ENCODE measurements at places on chromosomes 16 and 17.

GRCh38 chr17:15260376-15261257 lies 4.5 kb downstream of the PMP22 start:
- DNase-seq: peak; percentile 75

DNA sequence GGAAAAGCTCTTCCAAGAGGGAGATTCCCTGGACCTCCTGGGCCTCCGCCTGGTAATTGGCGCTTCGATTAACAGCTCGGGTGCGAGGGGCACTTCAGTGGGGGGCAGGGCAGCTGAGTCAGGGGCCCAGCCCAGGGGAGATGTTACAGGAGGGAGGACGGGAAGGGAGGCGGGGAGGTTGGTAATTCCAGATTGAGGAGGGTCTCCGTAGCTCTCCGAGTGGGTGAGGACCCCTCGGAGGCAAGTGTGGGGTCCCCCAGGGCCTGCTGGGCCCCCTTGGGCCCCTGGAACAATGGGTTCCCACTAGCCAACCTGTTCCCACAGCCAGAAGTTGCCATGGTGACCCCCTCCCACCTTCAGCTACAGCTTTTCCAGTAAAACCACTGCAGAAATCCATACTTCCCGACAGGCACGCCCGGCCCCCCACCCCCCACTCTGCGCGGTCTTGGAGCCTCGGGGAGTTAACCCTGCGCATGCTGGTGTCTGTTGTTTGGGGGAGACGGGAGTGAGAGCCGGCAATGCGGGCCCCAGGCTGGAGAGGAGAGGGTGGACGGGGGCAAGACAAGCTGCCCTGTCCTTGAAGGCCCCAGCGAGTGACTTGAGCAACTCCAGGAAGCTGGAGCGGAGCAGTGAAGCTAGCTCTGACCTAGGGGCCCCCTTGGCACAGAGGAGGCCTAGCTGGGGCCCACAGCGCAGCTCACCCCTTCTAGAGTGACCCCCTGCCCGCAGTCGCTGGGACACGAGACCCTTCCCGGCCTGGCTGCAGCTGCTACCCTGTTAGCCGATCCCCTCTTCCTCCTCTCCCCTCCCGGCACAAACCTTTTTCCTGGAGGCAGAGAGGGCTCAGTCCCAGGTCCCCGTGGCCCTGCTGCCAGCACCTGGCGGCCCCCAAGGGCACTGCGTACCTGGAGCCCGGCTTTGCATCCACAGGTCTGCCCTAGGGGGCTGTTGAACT lies 37.8 kb downstream of the TMEM235 start:
- DNase-seq: no peak

GRCh38 chr17:30226878-30227277 lies 8.6 kb downstream of the SLC6A4 start:
- no peak for DNase-seq

- DNase-seq: peak; percentile 15
These were observed 26.4 kb downstream of the ARHGAP17 start for GRCh38 chr16:24988593-24989338.

GRCh38 chr17:17051791-17052461 lies 9.7 kb downstream of the MPRIP start:
- no peak for DNase-seq

DNA sequence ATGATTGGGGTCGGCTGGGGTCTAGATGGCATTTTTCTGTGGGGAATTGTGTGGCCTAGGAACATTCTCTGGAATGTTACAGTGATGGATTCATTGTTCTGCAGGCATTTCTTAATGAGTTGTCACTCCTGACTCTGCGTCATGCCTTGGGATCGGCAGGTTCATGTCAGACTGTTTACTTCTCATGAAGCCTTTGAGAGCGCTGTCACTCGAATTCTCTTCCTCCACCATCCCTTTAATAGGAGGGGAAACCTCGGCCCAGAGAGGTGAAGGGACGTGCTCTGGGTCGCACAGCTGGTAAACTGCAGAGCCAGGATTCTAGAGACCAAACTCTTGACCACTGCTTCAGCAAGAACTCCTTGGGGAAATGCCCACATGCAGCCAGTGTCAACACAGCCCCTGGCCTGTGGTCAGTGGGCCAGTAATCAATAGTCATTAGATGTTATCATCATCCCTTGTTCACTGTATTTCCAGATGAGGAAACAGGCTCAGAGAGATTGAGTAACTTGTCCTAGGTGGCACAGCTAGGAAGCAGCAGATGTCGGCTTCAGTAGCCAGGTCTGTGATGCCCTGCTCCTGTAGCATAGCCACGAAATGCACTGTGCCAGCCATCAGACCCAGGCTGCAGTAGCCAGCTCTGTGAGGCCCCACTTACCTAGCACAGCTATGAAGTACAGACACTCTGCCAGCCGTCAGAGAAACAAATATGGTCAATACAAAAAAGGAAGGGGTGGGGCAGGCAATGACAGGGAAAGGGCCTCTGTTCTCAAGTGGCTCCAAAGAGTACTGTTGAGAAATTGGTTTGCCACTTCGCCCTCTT lies 259.0 kb downstream of the CPPED1 start:
- no peak for DNase-seq

DNA sequence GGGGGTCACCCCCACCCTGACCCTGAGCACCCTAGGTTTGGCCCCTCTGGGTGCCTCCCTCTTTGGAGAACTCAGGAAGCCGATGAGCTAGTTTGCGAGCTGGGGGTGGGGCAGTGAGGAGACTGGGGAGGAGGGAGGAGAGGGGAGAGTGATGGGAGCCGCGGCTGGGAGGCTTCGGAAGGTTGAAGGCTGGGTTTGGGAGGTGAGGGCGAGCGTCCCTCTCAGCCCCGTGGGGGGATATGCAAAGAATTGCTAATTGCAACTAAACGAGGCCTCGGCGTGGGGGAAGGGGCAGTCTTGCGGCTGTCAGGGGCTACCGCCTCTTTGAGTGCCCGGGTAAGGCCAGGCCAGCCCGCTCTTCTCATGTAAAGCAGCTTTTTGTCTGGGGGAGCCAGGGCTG lies 17.6 kb upstream of the FZD2 start:
- no peak for DNase-seq

- no peak for DNase-seq
These were observed 231.8 kb downstream of the BCAS3 start for GRCh38 chr17:60909405-60909804.

- peak; percentile 19 for DNase-seq
These were observed 9.4 kb upstream of the HEATR6 start for GRCh38 chr17:60087882-60088669.

DNA sequence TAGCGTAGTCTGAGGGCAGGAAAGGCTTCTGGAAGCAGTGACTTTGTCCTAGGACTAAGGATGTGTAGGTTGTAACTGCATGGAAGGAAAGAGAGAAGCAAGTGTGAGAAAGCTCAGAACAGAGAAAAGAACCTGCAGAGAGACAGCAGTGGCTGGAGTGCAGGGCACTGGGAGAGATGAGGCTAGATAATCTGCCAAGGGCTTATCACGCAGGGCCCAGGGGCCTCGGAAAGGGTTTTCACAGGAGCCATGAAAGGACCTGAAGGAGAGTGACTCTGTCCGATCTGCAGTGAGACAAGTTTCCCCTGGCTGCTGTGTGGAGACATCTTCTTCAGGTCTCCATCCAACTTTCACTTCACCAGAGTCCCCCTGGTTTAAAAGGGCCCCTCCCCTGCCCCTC lies 7.1 kb upstream of the SRCAP start:
- no peak for DNase-seq

DNA sequence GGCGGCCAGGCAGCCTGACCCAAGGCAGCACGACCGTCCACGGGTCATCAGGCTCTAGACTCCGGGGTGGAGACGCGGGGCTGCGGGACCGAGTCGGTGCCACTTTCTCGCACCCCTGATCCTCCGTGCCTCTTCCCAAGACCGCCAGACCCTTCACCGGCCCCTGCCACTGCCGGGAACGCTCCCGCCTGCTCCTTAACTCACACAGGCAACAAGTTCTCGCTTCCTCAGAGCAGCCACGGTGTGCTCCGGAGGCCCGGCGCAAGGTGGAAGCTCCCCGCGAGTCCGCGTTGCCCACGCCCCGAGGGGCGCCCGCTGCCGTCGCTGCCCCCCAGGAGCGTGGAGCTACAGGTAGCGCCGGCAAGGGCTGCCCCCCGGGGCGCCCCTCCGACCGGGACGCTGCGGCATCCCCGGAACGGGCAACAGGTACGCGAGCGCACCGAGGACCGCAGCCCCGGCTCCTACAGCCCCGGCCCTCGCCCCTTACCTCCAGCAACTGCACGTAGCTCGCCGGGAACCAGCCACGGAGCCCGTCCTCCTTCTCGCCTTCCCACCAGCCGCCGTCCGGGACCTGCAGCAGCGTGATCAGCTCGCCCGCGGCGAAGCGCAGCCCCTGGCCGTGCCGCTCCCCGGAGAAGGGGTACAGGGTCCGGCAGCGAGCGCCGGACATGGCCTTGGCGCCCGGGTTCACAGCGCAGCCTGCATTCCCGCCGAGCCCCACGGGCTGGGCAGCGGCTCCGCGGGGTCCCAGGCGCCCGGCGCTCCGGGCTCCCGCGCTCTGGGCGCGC lies 491 bp downstream of the GAS7 start:
- DNase-seq: no peak

GRCh38 chr17:17269926-17270773 lies 10.9 kb downstream of the COPS3 start:
- DNase-seq: no peak

GRCh38 chr16:14148016-14148415 lies 76.9 kb downstream of the MRTFB start:
- no peak for DNase-seq

- no peak for DNase-seq
These were observed 4.1 kb upstream of the LCAT start for GRCh38 chr16:67948015-67948414.

DNA sequence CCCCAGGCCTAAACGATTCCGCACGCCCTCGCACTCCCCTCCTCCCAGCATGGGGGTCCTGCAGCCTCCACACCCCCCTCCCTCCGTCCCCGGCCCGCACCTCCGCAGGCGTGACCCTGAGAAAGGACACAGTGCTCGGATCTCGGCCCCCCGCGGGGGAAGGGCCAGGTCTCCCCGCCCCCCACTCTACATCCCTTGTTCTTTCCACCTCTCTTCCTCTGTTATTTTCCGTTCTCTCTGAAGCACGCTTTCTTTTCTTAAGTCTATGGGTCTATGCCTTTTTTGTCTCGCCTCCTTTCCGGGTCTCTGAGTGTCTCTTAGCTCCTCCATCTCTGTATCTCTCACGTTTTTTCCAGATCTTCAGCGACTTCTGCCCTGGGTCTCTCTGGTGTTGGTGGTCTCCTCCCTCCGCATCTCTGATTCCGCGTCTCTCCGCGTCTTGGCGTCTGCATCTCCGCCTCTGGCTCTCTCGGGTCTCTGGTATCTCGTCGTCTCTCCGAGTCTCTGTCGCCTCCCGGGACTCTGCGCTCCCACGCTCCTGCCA lies 2.1 kb upstream of the HES7 start:
- DNase-seq: no peak

DNA sequence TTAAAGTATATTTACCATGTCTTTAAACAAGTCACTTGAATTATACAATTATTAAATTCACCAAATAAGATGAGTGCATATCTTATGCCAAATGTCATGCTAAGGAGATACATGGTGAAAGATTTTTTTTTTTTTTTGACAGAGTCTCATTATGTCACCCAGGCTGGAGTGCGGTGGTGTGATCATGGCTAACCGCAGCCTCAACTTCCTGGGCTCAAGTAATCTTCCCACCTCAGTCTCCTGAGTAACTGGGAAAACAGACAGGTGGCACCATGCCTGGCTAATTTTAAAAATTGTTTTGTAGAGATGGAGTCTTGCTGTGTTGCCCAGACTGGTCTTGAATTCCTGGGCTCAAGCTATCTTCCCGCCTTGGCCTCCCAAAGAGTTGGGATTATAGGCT lies 149.0 kb upstream of the GOT2 start:
- DNase-seq: no peak

- no peak for DNase-seq
These were observed 820.6 kb downstream of the CDH8 start for GRCh38 chr16:61215605-61216004.

DNA sequence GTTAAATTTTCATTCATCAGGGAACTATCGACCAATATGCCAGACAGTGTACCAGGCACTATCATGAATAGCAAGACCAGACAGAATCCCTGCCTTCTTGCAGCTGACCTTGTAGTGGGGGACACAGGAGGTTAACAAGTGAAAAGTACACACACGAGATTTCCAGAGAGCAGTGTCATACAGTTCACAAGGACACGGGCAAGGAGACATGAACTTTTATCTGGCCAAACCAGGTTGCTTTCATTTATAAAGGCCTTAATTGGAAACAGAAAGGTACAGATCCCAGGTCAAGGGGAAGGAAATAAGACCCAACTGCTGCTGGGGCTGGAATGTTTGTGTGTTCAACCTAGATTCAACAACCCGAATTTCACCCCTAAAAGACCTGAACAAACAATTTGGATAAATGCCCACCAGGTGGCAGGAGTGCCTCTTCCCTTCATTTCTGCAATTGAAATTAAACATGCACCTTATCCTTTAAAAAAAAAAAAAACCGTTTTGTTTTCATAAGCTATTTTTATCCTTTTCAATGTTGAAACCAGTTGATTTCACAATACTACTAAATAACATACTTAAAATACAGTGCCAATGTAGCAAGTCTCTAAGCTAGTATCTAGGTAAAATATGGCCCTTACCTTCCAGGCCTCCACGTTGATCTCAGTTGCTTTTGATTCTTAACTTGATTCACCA lies 65.9 kb downstream of the EMP2 start:
- DNase-seq: peak; percentile 47

DNA sequence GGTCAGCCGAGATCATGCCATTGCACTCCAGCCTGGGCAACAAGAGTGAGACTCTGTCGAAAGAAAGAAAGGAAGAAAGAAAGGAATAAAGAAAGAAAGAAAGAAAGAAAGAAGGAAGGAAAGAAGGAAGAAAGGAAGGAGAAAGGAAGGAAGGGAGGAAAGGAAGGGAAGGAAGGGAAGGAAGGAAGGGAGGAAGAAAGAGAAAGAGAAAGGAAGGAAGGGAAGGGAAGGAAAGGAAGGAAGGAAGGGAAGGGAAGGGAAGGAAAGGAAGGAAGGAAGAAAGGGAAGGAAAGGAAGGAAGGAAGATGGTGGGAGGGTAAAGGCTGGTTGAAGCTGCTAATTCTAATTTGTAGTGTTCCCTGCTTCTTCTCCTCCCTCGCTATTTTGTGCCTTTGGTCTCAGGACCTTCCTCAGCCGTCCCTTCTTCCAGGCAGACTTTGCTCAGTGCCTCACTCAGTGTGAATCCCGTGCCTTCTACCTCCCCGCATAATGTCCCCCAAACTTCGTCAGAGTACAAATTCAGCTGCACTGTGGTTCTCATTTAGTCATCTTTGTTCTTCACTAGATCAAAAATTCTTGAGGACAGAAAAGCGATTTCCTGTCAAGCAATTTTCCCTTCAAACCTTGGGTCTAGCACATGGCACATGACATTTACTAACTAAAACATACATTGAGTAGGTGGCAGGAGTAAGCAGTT lies 31.1 kb upstream of the PAFAH1B1 start:
- DNase-seq: no peak

GRCh38 chr16:8819411-8820034 lies 21.9 kb downstream of the PMM2 start:
- no peak for DNase-seq

- DNase-seq: no peak
These were observed 10.6 kb downstream of the DRC7 start for GRCh38 chr16:57704905-57705852.

Data from kidney glomerular epithelial cell (primary cell).